ENCODE measurements at places on chromosomes 7 and 10. TPM values are rescaled to one million over a fixed set of nuclear protein-coding genes. Genes with fewer than 3 reads are reported as not detected.

Gene TSPAN13
- 14.1 TPM for total RNA-seq

Gene AOAH
- total RNA-seq = not detected

Gene TRIL
- not detected for total RNA-seq

Gene ODAD2
- total RNA-seq = 1.3 TPM

Gene UPK3BL1
- 22.6 TPM for total RNA-seq

Gene LBX1
- total RNA-seq = not detected
